Upper lobe of right lung (tissue), 1 donor: ENCODE measurements at places on chromosomes 1 and 21. TPM values are rescaled to one million over a fixed set of nuclear protein-coding genes. Genes with fewer than 3 reads are reported as not detected.
A peak's percentile ranks its signal among the peaks of the same experiment; 100 is the strongest.

DNA sequence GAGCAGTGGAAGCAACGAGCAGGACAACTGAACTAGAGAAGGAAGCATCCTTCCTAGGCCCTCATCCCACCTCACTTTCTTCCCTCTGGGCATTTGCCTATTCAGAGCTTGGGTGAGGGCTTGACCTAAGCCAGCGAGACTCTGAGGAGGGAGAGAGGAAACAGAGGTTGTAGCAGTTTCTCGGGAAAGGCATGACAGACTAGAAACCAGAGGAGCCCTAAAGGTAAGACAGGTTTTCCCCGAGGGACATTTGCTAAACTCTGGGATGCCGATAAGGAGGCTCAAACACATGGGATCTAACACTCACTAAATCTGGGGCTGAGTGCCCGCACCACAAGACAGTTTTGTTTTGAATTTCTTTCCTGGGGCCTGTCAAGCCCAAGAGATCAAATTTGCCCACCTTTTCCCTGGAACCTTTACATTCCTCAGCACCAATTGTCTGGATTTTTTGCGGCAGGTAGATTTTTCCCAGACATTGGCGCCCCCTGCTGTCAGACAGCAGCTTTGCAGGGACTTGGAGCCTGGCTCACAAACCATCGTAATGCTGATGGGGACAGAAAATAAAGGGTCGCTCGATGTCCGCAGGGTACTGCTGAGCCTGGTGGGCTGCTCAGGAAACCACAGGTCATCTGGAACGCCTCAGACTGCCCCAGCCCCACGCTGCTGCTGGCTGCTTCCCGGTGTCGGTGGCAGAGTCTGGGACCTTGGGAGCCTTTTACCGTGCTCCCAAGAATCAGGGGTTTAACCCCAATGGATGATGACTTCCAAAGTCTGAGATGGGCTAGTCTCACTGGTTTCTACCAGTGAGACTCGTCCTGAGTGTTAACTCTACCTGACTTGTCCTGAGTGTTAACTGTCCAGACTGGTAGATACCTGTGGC lies 23.4 kb upstream of the TSPAN2 start:
- H3K27ac ChIP-seq = no peak overlapping the region
- peak; percentile 68 for DNase-seq
- H3K27me3 ChIP-seq = no peaks in the 10 kb centered on the region
- H3K4me1 ChIP-seq = peaks cover 3% of the 10 kb centered on the region
- H3K4me3 ChIP-seq = no peak overlapping the region

- H3K4me1 ChIP-seq = peaks cover 16% of the 10 kb centered on the region
- no peak overlapping the region for H3K4me3 ChIP-seq
- peaks cover 47% of the 10 kb centered on the region for H3K36me3 ChIP-seq
- DNase-seq = no peak
These were observed 3.3 kb downstream of the NCSTN start for GRCh38 chr1:160346463-160346862.

- H3K36me3 ChIP-seq = no peaks in the 10 kb centered on the region
- no peak overlapping the region for H3K4me3 ChIP-seq
- no peak overlapping the region for H3K27ac ChIP-seq
These were observed 908 bp downstream of the KRTAP19-1 start for GRCh38 chr21:30479259-30479658.

GRCh38 chr1:164611754-164612642 lies 53.0 kb downstream of the PBX1 start:
- H3K4me3 ChIP-seq = no peak overlapping the region
- no peaks in the 10 kb centered on the region for H3K27me3 ChIP-seq
- H3K4me1 ChIP-seq = peaks cover 8% of the 10 kb centered on the region
- DNase-seq = no peak

DNA sequence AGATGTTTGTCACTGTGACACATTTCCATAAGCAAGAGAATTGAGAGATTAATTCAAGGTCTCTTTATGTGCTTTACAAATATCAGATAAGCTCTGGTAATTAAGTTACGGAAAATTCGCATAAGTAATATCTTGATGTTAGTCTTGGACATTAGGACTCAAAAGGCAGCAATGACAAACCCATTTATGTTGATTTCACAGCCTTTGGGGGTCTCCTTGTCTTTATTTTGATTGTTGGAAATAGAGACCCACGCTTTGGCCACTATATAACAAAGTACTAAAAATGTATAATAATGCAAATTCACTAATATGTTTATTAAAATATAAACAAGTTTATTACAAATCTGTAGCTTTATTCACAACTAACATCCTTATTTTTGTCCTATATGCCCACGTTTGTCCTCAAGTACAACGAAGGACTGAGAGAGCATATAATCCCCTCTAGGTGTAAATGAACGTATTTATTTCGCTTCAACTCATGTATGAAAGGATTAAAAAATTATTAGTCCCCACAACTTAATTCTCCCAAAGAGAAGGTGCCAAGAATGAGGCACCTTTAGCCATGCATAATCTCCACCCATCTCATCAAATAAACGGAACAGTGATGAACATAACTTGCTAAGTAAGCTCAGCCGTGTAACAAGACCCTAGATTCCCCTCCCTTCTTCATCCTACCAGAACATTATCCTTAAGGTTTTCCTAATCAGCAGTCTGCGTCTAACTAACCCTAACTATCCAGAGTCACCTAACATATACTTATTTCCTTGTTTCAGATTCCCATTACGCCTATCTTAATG lies 1.6 kb upstream of the LAMC1 start:
- H3K27ac ChIP-seq = peak overlapping the region; percentile 98
- peaks cover 9% of the 10 kb centered on the region for H3K4me1 ChIP-seq
- DNase-seq = no peak
- H3K36me3 ChIP-seq = no peaks in the 10 kb centered on the region

GRCh38 chr21:39474611-39475010 lies 22.8 kb downstream of the SH3BGR start:
- DNase-seq = no peak
- no peak overlapping the region for H3K4me3 ChIP-seq
- H3K27me3 ChIP-seq = no peaks in the 10 kb centered on the region
- no peaks in the 10 kb centered on the region for H3K4me1 ChIP-seq
- no peaks in the 10 kb centered on the region for H3K36me3 ChIP-seq

GRCh38 chr1:240306673-240307072 lies 215.0 kb downstream of the FMN2 start:
- no peak overlapping the region for H3K4me3 ChIP-seq
- H3K4me1 ChIP-seq = no peaks in the 10 kb centered on the region
- H3K27me3 ChIP-seq = no peaks in the 10 kb centered on the region

OR2L8 gene
- total RNA-seq = not detected

RSPH1 gene
- total RNA-seq = 0.84 TPM

MAN1C1 gene
- total RNA-seq = 19.7 TPM

ZNF670 gene
- total RNA-seq = 3.2 TPM
